ENCODE measurements at places on chromosomes 7 and 10. TPM values are rescaled to one million over a fixed set of nuclear protein-coding genes. Genes with fewer than 3 reads are reported as not detected.

The HTRA1 gene
- total RNA-seq = 73.6 TPM

The GSTO2 gene
- total RNA-seq = 13.5 TPM

The PIP4K2A gene
- 29.1 TPM for total RNA-seq

The PRSS58 gene
- not detected for total RNA-seq

The PRLHR gene
- not detected for total RNA-seq

The ODAD2 gene
- 0.35 TPM for total RNA-seq

The SEMA3C gene
- total RNA-seq = 139 TPM

The NCAPG2 gene
- total RNA-seq = 17.3 TPM

The NPSR1 gene
- total RNA-seq = not detected

The GPR37 gene
- total RNA-seq = 3.2 TPM

The ATRNL1 gene
- 207 TPM for total RNA-seq

The GIMAP8 gene
- 10.6 TPM for total RNA-seq

The APBB1IP gene
- 3.8 TPM for total RNA-seq

The SLC4A2 gene
- total RNA-seq = 110 TPM

The VSTM4 gene
- 21.5 TPM for total RNA-seq

The CHAT gene
- total RNA-seq = not detected

The GTF2IRD1 gene
- 39.9 TPM for total RNA-seq

The STAMBPL1 gene
- total RNA-seq = 6.8 TPM

The MRC1 gene
- 16.8 TPM for total RNA-seq

The FRAT1 gene
- 4.3 TPM for total RNA-seq

The MOGAT3 gene
- 1.8 TPM for total RNA-seq

The NOS3 gene
- 22.5 TPM for total RNA-seq

The KCNMA1 gene
- total RNA-seq = 8.3 TPM

The MKX gene
- 0.47 TPM for total RNA-seq

All from metanephros (tissue), 2 donors.